ENCODE measurements at places on chromosomes 5 and 9.

- peak; percentile 4 for DNase-seq
Observed at GRCh38 chr5:172007175-172008110, 1.0 kb upstream of the FBXW11 start.

DNA sequence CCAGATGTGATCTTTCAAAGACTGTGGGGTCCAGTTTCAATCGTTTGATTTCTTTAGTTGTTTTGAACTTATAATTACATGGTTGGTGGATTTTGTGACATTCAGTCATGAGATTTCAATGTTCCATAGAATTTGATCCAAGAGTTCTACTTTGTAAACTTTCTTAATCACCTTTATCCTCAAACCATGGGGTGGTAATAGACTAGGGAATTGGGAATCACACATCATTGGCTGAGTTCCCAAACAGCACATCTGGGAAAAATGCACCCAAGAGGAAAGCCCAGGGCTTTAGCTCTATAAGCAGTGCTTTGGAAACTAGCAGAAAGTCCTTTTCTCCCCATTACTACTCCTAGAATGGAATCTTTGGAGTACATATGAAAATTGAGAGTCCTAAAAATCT, 177.6 kb downstream of the NNT start:
- no peak for DNase-seq

- no peak for DNase-seq
Observed at GRCh38 chr5:177312649-177313181, 1.0 kb upstream of the MXD3 start.

DNA sequence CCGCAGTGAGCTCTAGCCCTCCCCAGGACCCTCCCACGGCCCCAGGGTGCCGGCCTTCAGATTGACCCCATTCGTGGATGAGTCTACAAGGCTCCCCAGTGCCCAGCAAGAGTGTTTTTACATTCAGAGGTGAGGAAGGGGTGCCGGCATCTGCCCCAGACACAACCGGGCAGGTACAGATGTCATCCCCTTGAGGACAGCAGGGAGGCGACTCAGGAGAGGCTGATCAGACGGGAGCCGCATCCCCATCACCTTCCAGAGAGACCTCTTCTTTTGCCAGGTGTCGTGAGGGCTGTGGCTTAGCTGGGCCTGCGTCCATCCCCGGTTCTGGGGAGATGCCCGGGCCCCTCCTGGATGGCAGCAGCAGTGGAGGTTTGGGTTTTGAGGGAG, 4.3 kb upstream of the LRRC14B start:
- DNase-seq: no peak

- DNase-seq: no peak
Observed at GRCh38 chr5:97355775-97356174, 172.7 kb upstream of the RIOK2 start.

DNA sequence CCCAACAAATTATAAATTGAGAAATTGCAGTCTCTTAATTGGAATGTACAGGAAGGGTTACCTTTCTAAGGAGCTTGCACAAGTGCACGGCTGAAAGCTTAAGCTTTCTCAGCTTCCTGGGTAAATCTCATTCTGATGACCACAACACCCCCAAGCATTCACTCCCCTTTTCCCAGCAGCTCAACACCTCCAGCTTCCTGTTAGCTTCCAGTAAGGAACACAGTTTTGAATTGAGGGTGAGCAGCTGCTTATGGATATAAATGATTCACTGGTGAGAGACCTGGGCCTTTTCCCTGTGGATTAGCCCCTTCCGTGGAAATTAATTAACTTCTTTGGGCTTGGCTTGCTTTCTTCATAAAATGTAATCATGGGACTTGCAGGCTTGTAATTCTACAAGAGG, 101.2 kb downstream of the SLC28A3 start:
- DNase-seq: no peak

GRCh38 chr9:113935677-113936380, 59.7 kb downstream of the ZNF618 start:
- DNase-seq: no peak

- DNase-seq: no peak
Observed at GRCh38 chr5:36877667-36878391, 1.3 kb downstream of the NIPBL start.

- DNase-seq: no peak
Observed at GRCh38 chr5:86929123-86929766, 311.5 kb downstream of the COX7C start.

DNA sequence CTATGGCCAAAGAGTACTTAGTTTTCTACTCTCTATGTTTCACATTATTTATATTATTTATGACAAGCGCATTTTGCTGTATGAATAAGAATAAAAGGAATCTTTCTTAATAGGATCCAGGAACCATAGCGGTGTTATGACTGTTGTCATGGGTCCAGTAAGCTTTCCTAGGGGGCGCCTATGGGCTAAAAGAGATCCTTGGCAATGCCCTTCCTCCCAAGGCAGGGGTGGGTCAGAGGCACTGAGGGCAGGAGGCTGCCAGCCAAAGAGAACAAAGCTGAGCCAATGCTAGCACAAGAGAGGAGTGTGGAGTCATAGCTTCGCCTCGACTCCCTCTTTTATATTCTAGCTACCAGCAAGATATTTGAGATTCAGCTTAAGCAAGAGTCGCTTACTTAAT, 98.4 kb upstream of the GNAQ start:
- no peak for DNase-seq

- no peak for DNase-seq
Observed at GRCh38 chr5:85549229-85549628, 1068.5 kb upstream of the COX7C start.

DNA sequence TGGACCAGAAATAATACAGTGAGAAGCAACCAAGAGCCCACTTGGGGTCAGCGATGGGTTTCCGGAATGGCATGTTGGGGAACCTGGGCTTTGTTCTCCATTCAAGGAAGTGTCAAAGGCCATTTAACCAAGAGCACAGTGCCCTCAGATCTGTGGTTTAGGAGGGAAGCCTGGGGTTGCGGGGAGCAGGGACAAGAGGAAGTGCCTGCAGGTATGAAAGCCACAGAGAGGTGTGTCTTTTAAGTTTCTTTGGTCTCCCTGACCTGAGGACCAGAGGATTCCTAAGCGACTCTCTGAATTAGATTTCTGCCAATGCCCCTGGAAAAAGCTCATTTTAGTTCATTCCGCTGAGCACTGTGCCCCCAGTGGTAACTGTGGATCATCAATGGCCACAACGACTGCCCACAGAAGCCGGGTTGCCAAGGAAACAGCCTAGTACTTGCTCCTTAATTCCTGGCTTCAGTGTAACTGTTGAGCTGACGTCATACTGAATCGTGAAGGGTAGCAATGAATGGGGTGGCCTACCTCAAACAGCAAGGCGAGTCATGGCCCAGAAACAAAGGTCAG, 107.3 kb upstream of the SPIN1 start:
- no peak for DNase-seq

DNA sequence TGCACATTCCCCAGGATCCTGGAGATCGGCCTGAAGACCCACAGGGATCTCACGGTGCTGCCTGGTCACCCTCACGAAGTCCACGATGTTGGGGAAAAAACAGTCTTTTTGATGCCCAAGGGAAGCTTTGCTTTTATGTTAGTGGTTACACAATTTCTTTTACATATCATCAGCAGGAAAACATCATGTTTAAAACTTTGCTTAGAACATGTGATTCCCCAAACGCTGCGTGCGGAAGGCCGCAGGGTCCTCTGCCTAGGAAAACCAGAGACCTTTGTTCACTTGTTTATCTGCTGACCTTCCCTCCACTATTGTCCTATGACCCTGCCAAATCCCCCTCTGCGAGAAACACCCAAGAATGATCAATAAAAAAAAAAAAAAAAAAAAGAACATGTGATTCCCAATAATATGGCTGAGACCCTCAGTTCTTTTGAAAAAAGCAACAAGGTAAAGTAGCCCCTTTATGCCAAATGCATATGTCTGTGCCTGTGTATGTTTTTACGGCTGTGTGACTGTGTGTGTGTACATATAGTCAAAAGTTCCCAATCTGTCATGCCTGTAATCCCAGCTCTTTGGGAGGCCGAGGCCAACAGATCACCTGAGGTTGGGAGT, 11.5 kb upstream of the AGPAT2 start:
- DNase-seq: no peak

- no peak for DNase-seq
Observed at GRCh38 chr9:111668026-111668573, 6.7 kb downstream of the GNG10 start.

DNA sequence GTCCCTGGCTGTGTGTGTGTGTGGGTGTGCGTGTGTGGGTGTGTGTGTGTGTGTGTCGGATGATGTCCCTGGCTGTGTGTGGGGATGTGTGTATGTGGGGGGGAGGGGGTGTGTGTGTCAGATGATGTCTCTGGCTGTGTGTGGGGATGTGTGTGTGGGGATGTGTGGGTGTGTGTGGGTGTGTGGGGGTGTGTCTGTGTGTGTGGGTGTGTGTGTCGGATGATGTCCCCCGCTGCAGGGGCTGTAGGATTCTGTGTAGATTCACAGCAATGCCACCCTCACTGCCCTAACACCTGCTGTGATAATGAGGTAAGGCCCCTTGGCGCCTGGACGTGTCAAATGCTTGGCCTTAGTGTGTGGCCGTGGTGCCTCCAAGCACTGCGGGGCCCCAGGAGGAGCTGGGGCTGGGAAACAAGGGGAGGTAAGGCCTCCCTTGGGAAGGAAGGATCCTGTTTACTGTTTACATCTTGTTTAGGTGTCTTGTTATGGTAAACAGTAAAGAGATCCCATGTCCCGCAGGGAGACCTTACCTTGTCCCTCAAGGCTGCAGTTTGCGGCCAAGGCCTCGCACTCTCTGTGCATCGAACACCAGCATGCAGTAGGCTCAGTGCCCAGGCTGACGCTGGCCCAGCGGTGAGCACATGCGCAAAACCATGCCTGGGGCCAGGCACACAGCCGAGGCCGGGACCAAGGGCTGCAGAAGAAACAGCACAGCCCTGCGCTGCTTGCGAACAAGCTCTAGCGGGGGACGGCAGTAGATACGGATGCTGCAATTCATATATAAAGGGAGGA, 24.1 kb downstream of the AHRR start:
- DNase-seq: no peak

DNA sequence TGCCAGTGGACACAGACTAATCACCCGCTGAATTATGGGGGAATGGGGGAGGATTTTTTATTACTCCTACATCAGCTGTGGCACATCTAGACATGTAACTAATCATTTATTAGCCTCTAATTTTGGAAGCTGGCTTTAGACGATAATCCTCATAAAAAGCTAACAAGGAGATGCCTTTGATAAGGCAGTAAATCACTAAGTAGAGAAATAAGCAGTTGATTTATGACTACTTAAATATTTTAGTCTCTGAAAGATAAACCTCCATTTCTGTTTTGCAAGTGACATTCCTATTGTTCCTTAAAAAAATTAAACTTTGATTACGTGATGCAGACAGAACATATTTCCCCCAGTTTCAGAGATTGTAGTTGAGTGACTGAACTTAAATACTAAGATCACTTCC, 206.4 kb upstream of the CDKN2B start:
- no peak for DNase-seq

DNA sequence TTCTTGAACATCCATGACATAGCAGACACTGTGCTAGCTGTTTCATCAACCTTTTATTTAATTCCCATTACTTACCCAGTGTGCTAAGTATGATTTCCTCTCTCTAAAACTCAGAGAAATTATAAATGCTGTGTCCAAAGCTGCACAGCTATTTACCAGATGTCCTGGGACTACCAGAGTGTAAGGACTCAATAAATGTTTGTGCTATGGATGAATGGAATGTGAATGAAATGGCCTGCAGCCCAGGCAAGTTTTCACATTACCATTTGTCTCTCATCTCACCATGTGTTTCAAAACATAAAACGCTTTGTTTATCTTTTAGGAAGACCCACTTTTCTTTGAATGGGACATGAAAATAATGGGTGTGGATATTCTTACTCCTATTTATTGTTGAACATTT, 96.2 kb downstream of the ARHGEF28 start:
- DNase-seq: no peak

DNA sequence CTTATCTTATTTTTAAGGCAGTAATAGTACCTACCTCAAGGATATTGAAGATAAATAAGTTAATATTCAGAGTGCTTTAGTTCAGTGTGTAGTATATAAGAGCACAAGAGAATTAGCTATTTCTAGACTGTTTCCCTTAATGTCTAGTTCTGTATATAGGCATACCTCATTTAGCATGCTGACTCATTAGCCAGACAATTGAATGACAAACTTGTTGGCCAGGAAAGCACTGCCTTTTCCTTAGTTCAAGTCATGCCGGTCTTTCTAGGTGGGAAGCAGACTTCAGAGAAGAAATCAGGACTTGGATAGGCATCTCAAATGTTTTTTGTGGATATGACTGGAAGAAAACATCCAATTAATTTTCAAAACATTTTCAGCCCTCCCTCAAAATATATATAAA, 3.2 kb upstream of the FBXO4 start:
- no peak for DNase-seq

- DNase-seq: no peak
Observed at GRCh38 chr9:130042406-130042884, 544 bp downstream of the FNBP1 start.
